ENCODE measurements at places on chromosomes 16 and 17.
A peak's percentile ranks its signal among the peaks of the same experiment; 100 is the strongest.

GRCh38 chr16:30949650-30950515 is 1.0 kb downstream of the ORAI3 start:
- peak; percentile 94 for DNase-seq

DNA sequence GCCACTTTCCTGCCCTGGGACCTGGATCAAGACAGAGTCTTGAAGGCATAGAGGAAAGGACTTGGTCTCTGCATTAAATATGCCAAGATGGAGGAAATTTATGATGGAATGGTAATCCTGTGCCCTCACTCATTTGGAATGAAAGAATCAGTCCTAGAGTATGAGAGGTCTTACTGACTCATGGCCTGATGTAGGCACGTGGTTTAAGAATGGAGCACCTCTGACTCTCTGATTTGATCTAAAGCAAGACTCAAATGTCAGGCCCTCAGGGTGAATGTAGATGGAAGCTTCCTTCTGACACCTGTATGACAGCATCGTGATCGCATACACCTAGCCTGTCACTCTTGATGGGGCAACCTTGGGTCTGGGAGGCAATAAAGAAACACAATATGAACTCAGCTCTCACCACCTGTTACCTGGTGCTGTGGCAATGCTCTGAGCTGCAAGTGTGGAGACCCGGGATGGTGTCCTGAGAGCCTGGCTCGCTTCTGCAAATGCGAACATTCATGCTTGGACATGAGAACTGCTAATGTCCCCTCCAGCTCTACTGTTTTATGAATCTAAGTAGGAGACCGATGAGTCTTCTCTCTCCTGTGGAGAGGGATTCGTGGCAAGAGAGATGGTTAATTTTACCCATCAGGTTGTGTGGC is 229.9 kb downstream of the ABCC12 start:
- no peak for DNase-seq

GRCh38 chr16:648071-648780 is 939 bp upstream of the WDR90 start:
- DNase-seq: peak; percentile 46

DNA sequence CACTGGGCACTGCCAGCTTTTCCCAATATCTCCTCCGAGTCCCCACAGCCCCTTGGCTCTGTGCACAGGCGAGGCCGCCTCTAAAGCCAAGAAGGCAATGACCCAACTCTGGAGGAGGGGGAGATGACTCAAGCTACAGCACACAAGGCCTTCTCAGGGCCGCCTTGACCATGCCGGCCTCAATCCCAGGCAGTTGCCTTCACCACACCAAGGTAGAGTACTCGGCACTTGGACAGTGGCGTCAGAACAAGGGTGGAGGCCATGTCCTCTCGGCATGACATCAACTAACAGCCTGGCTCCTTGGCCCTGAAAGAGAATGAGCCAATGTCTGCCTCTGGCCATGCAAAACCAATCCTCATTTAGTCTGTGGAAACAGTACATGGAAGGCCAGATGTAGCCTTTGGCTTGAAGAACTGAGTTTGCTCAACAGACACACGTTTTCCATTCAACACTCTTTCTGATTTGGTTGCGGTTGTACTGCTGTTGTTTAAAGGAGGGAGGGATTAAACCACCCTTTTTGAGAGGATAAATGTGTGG is 139.6 kb downstream of the XYLT1 start:
- no peak for DNase-seq

DNA sequence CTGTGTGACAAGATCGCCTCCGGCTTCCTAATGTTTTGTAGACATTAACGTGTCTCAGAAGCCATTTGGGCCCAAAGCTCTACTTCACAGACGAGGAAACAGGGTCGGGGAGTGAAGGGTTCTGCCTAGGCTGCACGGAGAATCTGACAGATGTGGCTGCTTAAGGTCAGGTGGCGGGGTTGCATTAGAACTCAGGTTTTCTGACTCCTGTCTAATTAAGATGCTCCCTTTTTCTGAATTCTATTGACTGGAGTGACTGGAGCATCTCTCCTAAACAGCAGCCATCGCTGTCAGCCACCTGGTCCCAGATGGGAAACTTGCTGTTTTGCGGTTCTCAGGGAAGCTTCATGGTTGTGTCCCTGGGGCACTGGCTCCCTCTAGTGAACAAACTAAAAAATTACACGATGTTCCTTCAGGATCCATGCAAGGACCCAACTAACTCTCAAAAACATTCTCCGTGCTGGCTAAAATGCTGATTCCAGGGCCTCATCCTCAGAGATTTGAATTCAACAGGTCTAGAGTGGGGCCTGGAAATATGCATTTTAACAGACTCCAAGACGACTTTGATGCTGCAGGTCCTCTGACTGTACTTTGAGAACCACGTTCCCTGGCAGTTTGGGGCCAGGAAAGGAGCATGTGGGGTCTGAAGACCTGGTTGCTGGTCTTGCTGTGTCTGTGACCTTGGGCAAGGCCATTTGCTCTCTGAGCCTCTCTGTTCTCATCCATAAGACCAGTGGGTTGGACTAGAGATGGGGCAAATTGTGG is 117.4 kb downstream of the IRF8 start:
- DNase-seq: peak; percentile 54

GRCh38 chr16:78654929-78655328 is 555.5 kb downstream of the WWOX start:
- no peak for DNase-seq

DNA sequence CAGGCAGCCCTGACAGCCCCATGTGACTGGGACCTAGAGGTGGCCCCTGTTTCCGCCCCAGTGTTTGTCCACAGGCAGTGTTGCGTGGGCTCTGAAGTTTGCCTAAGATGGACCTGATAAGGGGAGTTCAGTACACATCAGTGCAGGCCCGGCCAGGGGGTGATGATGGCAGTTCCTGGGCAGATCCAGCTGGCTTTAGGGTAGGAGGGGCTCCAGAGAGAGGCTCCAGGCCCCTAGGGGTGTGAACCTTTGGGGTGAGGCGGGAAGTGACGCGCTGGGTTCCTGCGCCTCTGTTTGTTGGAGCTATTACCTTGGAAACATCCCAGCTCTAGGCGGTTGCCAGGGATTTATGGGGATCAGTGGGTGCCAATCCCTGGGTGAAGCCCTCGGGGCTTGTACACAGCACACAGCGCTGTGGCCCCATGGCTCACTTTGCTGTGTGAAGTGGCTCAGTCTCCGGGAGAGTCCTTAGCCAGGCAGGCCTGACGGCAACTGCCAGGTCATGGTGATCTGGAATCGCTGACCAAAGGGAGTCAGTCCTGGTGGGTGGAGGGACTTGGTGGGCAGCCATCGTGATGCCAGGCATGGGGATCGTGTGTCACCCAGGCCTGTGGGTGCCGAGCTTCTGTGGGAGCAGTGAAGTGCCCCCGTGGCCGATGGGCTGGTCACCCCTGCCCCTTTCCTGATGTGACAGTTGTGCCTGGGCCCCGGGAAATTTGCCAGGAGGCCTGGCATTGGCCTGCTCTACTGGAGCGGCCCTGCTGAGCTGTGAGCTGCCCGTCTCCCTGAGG is 146.1 kb downstream of the SEC14L1 start:
- no peak for DNase-seq

DNA sequence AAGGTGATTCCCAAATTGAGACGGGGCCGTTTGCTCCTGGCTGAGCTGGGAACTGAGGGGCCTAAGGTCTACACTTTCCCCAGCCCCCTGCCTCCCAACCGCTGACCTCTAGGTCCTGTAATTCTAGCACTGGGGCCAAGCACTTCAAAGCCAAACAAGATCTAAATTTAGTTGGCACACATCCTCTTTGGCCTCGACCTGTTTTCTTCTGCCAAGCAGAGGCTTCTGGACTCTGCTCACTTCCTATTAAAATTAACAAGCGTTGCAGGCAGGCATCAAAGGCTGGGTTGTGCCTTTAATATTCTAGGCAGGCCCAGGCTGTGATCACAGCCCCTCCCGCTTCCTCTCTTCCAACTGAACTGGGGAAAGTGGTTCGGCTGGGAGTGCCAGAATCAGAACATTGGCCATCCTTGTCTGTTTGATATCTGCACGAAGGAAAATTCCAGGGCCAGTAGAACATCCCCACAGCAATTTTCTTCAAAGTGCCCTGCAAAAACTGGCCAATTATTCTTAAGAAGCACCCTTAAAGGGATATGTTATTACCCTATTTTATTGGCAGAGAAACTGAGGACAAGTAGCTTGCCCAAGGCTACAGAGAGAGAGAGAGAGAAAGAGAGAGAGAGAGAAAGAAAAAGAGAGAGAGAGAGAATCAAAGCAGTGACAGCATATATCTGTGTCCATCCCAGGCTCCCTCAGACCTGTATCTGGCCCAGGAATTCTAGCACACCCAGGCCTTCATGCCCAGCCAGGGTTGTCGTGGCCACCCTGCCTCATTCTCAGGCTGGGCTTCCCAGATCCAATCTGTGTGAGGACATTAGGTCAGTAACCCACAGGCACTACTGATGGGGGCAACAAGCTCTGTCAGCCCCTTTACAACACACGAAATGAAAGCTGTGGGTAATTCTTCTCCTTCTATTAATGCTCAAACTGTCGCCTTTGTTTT is 12.8 kb upstream of the MT4 start:
- DNase-seq: no peak

DNA sequence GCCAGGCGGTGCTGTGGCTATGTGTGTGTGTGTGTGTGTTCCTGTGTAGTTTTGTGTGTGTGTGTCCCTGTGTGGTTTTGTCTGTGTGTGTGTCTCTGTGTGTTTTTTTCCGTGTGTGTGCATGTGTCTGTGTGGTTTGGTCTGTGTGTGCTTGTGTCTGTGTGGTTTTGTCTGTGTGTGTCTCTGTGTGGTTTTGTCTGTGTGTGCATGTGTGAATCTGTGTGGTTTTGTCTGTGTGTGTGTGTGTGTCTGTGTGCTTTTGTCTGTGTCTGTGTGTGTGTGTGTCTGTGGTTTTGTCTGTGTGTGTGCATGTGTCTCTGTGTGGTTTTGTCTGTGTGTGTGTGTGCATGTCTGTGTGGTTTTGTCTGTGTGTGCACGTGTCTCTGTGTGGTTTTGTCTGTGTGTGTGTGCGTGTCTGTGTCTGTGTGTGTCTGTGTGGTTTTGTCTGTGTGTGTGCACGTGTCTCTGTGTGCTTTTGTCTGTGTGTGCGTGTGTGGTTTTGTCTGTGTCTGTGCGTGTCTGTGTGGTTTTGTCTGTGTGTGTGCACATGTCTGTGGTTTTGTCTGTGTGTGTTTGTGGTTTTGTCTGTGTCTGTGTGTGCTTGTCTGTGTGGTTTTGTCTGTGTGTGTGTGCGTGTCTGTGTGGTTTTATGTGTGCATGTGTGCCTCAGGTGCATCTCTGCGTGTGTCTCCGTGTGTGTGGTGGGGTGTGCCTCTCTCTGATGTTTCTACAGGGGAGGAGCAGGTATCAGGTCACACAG is 62.3 kb downstream of the ZDHHC7 start:
- DNase-seq: no peak

- DNase-seq: no peak
These were observed 442.2 kb downstream of the MAF start for GRCh38 chr16:79158337-79158736.
